ENCODE measurements at places on chromosomes 1 and 21. TPM values are rescaled to one million over a fixed set of nuclear protein-coding genes. Genes with fewer than 3 reads are reported as not detected.
A peak's percentile ranks its signal among the peaks of the same experiment; 100 is the strongest.

- no peak for DNase-seq
These were observed 7.6 kb downstream of the CD101 start for GRCh38 chr1:117009132-117009531.

- no peak for DNase-seq
These were observed 573 bp downstream of the PSMG1 start for GRCh38 chr21:39182484-39183271.

DNA sequence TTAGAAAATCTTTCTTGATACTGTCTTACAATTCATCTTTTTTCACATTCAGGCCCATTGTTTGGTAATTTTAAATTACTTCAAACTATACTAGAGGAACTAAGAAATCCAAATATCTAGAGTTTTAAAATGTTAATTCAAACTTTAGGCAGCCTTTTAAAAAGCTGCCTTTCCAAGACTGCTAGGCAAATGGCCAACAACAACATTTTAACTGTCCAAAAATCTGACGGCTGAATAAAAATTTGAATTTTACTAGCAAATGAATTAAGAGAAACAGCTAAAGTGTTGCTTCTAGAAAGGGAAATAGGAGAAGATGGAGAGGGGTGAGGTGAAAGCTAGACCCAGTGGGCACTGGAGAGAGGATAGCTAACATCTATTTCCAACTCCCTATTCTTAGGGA is 17.2 kb downstream of the DPYD start:
- DNase-seq, result no peak

DNA sequence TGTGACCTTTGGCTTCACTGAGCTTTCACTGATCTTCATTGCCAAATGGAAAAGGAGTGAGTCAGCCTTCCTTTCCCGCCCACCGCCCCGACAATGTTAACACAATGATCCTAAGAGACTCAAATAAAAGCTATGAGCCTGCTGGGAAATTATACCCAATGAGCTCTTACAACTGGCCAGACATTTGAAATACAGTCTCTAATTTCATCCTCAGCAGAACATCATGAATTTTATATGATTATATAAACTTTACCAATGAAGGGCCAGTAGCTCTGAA is 252.5 kb downstream of the SIPA1L2 start:
- peak; percentile 47 for DNase-seq

Gene TEX38
- 0.81 TPM for total RNA-seq

Gene ARHGAP30
- 32.2 TPM for total RNA-seq

Gene C1QA
- total RNA-seq, result 29.4 TPM
